Body of pancreas (tissue), 4 donors: ENCODE measurements at places on chromosomes 5 and 9.
A peak's percentile ranks its signal among the peaks of the same experiment; 100 is the strongest.

DNA sequence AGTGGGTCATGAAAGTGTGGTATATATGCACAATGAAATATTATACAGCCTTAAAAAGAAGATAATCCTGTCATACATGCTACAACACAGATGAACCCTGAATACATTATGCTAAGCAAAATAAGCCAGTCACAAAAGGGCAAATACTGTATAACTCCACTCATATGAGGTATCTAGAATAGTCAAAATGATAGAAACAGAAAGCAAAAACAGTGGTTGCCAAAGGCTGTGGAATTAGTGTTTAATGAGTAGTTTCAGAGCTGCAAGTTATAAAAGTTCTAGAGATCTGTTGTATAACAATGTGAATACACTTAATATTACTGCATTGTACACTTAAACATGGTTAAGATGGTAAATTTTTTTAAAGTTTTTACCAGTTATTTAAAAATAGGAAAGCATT lies 135.0 kb downstream of the OXCT1 start:
- H3K27ac ChIP-seq: no peak overlapping the region
- H3K4me3 ChIP-seq: no peak overlapping the region
- no peaks in the 10 kb centered on the region for H3K4me1 ChIP-seq
- DNase-seq: no peak
- no peaks in the 10 kb centered on the region for H3K27me3 ChIP-seq
- no peaks in the 10 kb centered on the region for H3K36me3 ChIP-seq

- H3K27me3 ChIP-seq: no peaks in the 10 kb centered on the region
- H3K27ac ChIP-seq: no peak overlapping the region
- DNase-seq: peak; percentile 55
- no peaks in the 10 kb centered on the region for H3K36me3 ChIP-seq
- peaks cover 8% of the 10 kb centered on the region for H3K4me1 ChIP-seq
These were observed 134.8 kb downstream of the KCNIP1 start for GRCh38 chr5:170638454-170639220.

- H3K27me3 ChIP-seq: no peaks in the 10 kb centered on the region
- peaks cover 8% of the 10 kb centered on the region for H3K4me1 ChIP-seq
- no peak overlapping the region for H3K4me3 ChIP-seq
- DNase-seq: no peak
These were observed 43.3 kb upstream of the IRX4 start for GRCh38 chr5:1926071-1926440.

DNA sequence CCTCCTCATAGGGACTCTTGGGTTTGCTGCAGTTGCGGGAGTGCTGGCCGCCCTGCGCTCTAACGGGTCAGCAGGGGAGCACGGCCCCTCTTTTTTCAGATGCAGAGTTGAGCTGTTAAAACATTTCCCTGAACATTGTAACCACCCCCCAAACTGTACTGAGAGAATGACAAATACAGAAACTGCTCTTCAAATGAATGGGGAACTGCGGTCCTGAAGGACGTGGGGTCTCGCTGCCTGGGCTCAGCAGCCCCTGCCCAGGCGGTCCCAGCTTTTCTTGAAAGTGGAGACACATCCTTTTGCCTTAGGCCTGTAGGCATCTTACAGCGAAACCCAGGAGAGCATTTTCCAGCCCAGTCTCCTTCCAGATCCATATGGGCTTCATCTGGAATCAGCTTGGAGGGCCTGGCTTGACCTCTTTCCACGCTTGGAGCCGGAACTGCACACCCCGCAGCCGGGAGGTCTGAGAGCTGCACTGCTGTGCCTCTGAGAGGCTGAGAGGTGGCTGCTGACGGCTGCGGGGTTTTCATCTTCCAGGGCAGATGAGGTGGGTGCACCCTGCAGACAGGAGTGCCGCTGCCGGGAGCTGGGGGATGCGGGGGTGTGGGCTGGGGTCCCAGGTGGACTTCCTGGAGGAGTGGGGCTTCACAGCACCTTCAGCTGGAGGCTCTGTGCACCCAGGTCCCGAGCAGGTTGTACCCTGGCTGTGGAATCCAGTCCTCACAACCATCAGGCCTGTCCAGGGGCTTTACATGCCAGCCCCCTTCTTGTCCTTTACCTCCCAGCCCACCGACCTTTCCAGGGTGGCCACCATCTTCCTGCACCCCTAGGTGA lies 1.2 kb upstream of the AGPAT2 start:
- no peak overlapping the region for H3K4me3 ChIP-seq
- DNase-seq: no peak
- H3K4me1 ChIP-seq: peaks cover 90% of the 10 kb centered on the region
- no peaks in the 10 kb centered on the region for H3K36me3 ChIP-seq
- H3K27ac ChIP-seq: peak overlapping the region; percentile 98
